HFF-Myc (cell line): ENCODE measurements at places on chromosomes 6 and 20.

GRCh38 chr6:84424956-84425355 lies 197.5 kb upstream of the CEP162 start:
- DNase-seq: no peak

GRCh38 chr6:13488015-13488895 lies 855 bp upstream of the GFOD1 start:
- DNase-seq: no peak

- DNase-seq: no peak
Observed at GRCh38 chr6:152954443-152954842, 28.4 kb downstream of the FBXO5 start.

DNA sequence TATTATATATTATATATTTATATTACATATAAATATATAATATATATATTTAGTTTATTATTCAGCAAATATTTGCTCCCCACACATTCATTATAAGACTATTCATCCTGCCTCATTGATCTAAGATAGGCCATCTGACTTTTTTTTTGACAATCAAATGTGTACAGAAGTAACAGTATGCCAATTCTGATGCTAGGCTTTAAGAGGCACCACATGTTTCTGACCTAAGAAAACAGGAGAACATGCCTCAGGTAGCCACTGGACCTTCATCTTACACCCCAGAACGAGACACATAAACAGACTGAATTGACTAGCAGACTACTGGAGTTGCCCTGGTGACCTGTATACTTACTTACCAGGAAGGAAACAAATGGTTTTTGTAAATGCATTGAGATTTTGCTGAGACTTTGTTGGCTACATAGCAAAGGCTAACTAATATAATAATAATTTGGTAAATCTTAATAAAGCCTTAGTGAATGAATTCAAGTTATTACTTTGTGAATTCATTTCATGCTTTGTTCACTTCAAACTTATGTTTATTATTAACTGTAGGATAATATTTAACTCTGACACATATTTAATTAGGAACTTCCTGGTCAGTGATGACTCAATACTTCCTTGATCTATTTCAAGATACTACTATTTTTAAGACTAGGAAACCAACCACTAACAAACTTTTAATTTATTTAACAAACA lies 13.4 kb upstream of the MYO6 start:
- DNase-seq: no peak

- DNase-seq: no peak
Observed at GRCh38 chr6:146106532-146106931, 77.7 kb downstream of the GRM1 start.

- no peak for DNase-seq
Observed at GRCh38 chr20:21981179-21981578, 275.7 kb downstream of the PAX1 start.

- peak; percentile 78 for DNase-seq
Observed at GRCh38 chr6:104633125-104633524, 226.6 kb downstream of the HACE1 start.

DNA sequence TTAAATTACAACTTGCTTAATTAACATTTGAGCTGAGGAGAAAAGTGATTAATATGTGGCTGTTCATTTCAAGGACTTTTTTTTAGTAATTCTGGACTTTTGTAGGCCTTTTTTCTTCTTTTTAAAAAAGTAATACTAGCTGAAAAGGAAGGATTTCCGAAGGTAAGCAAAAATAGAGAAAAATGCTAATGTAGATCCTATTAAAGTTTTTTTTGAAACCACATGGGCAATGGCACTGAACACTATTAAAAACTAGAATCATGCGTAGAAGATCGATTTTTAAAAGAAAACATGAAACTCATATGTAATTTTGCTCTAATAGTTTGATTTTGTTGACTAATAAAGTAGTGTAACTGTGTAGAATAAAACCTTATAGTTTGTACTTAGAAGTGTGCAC lies 2.4 kb downstream of the BAG2 start:
- DNase-seq: no peak

- DNase-seq: no peak
Observed at GRCh38 chr6:13581700-13582229, 7.4 kb downstream of the SIRT5 start.
